Stimulated activated CD4-positive, alpha-beta T cell treated with anti-CD3 and anti-CD28 coated beads, Interleukin-15, amount 100 ng/mL, for 1 hour (primary cell): ENCODE measurements at places on chromosomes 7 and 10.

DNA sequence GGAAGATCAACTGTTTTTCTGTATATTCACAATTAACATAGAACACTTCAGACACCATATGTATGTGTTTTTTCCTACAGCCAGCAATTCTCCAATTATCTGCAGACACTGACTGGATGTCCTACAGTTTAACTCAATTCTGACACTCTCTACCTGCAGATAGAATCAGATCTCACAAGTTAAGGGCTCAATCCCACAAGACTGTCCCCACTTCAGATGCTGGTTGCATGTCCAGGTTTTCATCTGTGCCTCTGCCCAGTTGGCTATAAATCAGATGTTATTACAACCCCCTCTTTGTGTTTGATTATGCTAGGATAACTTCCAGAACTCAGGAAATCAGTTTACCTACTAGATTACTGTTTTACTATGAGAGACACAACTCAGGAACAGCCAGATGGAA, 295.9 kb downstream of the TWIST1 start:
- DNase-seq: no peak

GRCh38 chr10:88986549-88987242, 3.9 kb upstream of the FAS start:
- DNase-seq: no peak

DNA sequence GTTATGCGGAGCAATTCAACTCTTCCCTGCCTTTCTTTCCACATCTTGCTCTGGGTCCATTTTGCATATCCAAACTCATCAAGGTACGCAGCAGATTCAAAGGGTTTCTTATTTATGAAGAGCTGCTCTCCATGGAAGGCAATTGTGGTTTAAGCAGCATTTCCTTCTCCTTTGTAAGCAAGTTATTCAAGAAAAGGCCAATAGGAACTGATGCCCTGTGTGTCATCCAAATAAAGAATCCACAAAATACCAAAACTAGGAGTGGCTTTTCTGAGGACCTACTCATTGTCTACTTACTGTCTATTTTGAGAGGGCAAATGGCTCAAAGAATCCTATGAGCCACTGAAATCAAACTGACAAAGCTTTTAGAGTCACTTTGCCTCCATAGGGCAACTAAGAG, 253.1 kb downstream of the PTEN start:
- no peak for DNase-seq

DNA sequence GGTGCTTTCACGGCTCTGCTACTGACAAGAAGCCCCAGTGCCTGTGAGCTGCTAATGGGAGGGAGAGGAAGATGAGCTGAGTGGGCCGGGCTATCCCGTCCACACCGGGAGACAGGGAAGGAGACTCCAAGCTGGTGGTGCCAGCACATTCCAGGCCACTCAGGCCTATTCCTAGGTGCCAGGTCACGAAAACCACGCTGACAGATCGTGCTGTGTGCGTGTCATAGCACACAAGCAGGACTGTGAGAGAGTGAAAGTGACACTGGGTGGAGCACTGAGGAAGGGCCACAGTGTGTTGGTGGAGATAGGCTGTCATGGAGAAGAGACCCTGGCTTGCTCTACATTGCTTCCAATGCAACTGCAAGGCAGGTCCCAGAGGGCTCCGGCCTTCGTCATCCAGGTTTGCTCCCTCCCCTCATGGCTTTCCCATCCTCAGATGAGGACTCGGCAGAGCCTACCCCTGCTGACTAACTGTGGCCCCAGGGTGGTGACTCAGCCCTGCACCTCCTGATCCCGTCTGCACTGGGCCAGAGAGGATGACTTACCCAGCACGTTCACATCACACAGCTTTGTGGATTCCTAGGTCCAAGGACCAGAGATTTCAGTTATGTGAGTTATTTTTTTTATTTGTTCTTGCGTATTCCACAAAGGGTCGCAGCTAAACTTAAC, 167.3 kb downstream of the EGFR start:
- DNase-seq: no peak

DNA sequence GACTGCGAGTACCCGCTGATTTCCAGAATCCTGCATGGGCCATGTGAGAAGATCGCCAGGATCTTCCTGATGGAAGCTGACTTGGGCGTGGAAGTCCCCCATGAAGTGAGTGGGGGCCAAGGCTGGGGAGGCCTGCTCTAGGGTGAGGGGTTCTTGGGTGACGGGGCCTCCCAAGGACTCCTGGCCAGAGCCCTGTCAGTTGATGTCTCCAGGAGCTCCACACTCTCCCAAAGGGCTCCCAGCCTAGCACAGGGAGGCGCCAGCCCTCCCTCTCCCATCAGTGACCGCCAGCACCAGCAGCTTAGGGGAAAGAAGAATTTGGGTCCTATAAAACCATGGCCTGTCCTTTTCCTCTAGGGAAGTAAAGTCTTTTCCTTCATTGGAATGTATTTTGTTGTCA, 9.8 kb upstream of the ZNF22 start:
- no peak for DNase-seq

DNA sequence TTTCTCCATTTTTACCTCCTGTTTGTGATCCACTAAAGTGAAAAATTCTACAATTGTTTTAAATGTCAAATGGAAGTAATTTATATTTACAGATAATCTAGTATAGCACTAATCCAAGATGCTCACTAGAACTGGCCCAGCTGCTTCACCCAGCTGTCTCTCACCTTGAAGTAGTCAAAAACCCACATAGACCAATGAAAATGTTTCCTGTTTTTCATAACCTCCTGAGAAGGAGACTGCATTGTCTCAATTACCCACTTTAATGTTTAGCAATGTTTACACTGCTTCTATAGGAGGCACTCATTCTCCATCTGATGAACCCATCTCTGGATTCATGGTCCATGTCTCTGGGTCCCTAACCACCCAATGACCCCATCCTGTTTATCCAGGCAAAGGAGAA, 56.1 kb upstream of the ADO start:
- no peak for DNase-seq

GRCh38 chr10:104612571-104613205, 28.4 kb upstream of the SORCS3 start:
- DNase-seq: no peak

DNA sequence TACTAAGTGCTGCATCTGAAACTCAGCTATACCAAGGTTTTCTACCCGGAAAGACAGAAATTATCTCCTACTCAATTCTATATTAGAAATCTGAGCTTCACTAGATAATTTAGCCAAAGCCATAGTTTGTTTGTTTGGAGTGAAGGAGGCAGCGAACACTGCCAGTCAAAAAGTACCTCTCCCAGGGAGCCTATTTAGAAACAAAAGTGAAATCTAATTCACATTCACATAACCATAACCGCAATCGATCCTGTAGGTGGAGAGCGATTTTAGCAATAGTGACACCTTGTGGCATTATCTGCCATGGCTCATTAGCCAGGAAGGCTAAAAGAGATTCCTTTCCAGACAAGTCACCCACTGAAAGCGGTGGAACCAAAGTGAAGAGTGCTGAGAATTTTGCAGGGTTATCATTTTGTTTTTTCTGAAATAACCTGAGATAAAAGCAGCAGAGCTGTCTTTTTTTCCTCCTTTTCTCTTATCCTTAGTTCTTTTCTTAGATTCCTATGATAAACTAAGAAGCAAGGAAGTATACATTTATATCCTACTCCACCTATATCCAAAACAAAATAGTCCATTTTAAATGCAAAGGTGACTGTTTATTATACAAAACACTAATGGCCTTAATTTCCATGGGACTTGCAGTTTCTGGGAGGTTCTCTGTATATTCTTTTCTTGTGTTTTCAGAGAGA, 83.7 kb upstream of the BET1 start:
- DNase-seq: no peak

- no peak for DNase-seq
These were observed 3.7 kb downstream of the STX1A start for GRCh38 chr7:73715648-73716317.

- DNase-seq: no peak
These were observed 52.4 kb upstream of the FAM204A start for GRCh38 chr10:118394301-118395200.

GRCh38 chr10:52740913-52741675, 31.5 kb downstream of the MBL2 start:
- DNase-seq: no peak

GRCh38 chr7:143938379-143939243, 3.6 kb downstream of the OR2F2 start:
- no peak for DNase-seq
